ENCODE measurements at places on chromosomes 16 and 17.

- DNase-seq, result no peak
Observed at GRCh38 chr16:71214746-71215381, 15.7 kb downstream of the HYDIN start.

DNA sequence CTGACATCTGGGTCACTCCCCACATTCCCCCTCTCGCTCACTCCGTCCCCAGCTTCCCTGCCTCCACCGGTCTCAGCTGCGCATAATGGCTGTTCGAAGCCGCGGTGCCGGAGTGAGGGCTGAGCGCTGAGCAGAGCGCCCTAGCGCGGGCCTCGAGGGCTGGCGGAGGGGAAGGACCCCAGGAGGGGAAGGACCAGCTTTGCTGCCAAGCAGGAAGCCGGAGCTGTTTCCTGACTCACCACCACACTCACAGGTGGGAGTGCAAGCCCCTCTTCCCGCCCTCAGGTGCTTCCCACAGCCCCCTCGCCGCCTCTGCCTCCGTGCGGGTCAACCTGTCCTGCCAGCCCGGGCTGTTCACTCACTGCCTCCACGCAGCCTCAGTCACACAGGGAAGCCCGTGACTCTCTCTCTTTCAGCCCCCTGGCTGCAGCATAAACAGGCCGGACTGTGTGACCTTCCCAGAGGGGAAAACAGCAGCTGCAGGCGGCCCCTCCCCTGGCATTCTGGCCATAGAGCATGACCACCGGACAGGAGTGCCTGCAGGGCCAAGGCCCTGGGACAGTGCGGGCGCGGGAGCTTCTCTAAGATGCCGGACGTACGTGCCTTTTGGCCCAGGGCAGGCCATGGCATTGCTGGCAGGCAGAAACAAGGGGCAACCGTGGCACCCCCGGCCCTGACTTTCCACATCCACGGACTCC, 23.7 kb downstream of the SLC43A2 start:
- no peak for DNase-seq

DNA sequence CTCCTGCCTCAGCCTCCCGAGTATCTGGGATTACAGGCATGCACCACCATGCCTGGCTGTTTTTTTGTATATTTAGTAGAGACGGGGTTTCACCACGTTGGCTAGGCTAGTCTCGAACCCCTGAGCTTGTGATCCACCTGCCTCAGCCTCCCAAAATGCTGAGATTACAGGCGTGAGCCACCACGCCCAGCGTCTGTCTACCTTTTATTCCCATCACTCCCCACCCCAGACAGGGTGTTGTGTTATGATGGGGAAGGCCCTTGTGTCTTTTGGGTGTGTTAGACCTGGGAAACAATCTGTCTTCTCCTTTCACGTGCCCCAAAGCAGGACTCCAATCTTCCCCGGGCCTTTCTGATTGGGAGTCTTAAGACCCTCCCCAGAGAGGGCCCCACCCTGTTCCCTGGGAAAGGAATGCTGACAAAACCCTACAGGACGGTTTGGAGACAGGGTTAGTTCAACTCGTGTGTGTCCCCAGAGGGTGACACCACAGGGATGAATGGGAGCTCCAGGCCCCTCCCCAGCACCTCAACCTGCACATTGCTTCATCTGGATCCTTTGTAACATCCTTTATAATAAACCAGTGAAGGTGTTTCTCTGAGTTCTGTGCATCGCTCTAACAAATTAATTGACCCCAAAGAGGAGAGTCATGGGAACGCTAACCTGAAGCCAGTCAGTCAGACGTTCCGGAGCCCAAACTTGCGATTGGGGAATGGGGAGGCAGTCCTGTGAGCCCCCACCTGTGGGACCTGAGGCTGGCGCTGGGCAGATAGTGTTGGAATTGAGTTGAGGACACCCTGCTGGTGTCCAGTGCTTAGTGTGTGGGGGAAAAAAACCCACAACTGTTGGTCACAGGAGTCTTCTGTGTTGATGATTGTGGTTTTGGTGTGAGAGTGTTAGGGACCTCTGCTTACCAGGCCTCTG, 3.2 kb upstream of the ELOB start:
- no peak for DNase-seq

DNA sequence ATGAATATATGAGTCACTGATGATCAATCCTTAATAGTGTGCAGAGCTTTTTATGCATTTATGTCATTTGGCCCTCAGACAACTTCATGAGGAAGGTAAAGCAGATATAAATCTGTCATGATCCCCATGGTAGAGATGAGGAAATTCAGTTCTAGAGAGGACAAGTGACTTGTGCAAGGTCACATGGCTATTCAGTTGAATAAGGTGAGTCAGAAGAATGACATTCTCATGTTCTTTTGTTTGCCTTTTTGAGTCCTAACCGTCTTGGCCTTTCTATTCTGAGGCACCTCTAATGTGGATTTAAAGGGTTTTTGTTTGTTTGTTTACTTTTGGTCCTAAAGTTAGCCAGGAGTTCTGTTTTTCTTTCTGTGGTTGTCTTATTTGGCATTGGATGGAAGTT, 116.2 kb upstream of the ELAC2 start:
- DNase-seq, result peak; percentile 2

DNA sequence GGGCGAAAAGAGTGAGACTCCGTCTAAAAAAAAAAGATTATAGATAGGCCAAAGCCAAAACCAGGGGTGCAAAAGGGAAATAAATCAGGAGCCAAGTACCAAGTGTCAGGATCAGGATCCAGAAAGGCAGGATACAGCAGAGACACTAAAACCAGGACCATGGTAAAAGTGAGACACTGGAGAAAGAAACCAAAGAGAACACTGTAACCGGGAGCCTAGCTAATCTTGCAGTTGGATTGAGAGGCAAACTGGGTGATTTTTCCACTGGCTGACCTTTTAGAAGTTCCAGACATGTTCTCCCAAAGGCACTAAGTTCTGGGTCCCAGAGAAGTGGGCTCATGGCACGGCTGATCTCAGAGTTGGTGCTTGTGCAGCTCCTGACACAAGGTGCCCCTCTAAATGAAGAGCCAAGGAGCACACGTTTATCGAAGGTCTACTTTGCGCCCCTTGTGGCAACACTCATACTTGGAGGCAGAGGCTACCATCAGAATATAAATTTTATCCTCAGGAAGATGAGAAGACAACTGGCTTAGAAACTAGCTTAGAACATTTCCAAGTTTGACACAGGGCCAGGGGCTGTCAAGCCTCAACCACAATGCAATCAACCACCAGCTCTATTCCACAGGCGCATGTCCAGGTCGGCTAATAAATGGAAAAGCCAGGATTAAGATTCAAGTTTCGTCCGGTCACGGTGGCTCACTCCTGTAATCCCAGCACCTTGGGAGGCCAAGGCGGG, 27.5 kb upstream of the HELZ start:
- DNase-seq, result no peak

GRCh38 chr17:40443988-40444899, 994 bp downstream of the IGFBP4 start:
- DNase-seq, result no peak

Data from AG10803 (cell line).